ENCODE measurements at places on chromosomes 12 and 14. TPM values are rescaled to one million over a fixed set of nuclear protein-coding genes. Genes with fewer than 3 reads are reported as not detected.

The LRRC43 gene
- total RNA-seq, result 0.17 TPM

The KCNC2 gene
- not detected for total RNA-seq

The ZC2HC1C gene
- total RNA-seq, result 2.9 TPM

The PPP1R1A gene
- 0.21 TPM for total RNA-seq

The KIF26A gene
- 3.7 TPM for total RNA-seq

The ENDOU gene
- not detected for total RNA-seq

The KIF5A gene
- total RNA-seq, result 0.24 TPM

The HECTD1 gene
- 62.6 TPM for total RNA-seq

The IRAK4 gene
- 4.0 TPM for total RNA-seq

The GZMB gene
- not detected for total RNA-seq

The CCDC196 gene
- not detected for total RNA-seq

The WASHC3 gene
- 33.0 TPM for total RNA-seq
